ENCODE measurements at places on chromosomes 16 and 17.

DNA sequence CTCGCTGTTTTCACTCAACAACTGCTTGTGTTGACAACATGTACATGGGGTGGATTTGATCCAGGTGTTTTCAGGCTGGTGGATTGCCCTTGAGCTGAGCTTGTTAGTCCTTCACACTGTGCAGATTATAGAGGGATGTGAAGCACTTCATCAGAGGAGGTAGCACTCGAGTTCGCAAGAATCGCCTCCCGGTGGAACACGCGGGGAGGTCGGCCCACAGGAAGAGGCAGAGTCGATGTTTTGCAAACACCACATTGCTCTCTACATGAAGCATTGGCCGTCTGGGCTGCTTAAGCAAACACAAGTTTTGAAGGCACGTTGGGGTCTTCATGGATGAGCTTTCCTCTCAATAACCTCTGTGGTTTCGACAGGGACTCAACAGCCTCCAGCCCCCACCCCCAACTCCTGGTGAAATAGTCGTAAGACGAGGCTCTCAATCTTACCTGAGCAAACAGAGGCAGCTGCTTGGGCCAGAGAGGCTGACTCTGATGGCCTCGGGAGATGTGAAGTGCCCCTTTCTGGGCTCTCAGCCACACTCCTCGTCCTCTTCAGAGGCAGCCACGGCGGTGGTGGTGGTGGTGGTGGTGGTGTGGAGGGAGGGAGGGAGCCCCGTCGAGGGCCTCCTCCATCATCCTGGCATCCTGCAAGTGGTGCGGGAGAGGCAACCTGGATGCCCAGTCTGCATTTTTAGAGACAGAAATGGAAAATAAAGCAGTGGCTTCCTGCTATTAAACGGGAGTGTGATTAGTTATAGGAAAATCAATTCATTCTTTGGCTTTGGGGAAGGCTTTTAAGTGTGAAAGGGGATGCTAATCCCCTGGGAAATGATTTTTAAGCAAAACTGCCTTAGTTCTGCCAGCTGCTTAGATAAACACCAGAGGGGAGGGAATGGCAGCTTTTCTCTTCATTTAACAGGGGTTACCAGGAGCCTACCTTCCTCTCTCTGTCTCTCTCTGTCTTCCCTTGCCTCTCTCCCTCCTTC, 552.5 kb upstream of the EEF2KMT start:
- DNase-seq, result no peak

DNA sequence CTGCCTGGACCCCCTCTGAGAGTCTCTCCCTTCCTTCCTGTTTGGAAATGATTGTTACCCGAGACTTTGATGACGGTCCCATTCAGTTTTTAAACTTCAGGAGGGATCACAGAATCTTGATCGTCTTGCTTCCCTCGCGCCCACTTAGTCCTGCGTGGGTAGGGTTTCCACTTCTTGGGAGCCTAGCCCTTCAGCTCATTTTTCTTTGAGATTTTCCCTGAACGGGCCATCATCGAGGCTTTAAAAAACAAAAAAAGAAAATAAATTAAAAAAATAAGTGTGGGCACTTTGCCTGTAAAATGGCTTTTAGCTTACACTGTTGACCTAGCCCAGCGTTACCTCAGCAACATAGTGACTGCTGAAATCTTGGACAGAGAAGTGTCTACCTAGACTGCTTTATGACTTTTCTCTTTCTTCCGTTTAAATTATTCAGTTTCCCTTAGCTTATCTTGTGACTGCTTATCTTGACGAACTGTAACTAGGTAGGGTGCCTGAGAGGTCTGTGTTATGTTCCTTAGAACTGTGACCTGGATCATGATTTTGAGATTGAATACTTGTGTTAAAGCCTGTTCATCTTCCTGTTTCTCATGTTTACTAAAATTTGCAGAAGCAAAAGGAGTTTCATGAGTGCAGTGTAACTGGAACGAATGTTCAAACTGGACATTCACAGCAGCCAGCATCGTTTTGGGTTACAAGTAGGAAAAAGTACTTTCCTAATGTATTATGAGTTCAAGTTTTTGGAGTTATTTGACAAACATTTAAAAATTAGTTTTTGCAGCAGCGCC, 874 bp downstream of the WWP2 start:
- DNase-seq, result peak; percentile 27

GRCh38 chr16:4944333-4945281, 7.7 kb upstream of the PPL start:
- DNase-seq, result peak; percentile 96

GRCh38 chr17:15291674-15292361, 26.7 kb upstream of the PMP22 start:
- DNase-seq, result peak; percentile 31

- DNase-seq, result no peak
These were observed 470 bp upstream of the GGT6 start for GRCh38 chr17:4560837-4561256.

GRCh38 chr16:10387188-10387617, 1.3 kb downstream of the ATF7IP2 start:
- no peak for DNase-seq

- no peak for DNase-seq
These were observed 3.8 kb downstream of the MARF1 start for GRCh38 chr16:15639061-15639568.

DNA sequence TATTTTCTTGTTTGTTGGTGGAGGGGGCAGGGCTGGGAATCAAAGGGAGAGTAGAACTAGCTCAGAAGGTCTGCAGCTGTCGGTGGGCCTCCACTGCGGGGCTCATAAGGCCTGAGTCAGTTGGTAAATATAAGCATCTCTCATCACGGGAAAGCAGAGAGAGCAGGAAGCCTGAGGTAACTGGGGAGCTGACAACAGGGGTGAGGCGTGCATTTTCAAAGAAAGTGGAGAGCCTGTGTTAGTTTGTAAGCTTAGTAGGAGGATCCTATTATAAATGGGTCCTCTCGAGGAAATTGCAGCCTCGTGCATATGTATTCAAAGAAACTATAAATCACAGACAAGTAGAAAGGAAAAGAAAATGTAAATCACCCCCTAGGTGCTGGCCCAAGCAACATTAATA, 221.0 kb upstream of the CDH13 start:
- no peak for DNase-seq

GRCh38 chr16:21708533-21709115, 44.9 kb downstream of the OTOA start:
- DNase-seq, result peak; percentile 81

- DNase-seq, result peak; percentile 75
These were observed 71.3 kb downstream of the SOX9 start for GRCh38 chr17:72191921-72192799.

- no peak for DNase-seq
These were observed 36.5 kb downstream of the DHX38 start for GRCh38 chr16:72129976-72130656.

DNA sequence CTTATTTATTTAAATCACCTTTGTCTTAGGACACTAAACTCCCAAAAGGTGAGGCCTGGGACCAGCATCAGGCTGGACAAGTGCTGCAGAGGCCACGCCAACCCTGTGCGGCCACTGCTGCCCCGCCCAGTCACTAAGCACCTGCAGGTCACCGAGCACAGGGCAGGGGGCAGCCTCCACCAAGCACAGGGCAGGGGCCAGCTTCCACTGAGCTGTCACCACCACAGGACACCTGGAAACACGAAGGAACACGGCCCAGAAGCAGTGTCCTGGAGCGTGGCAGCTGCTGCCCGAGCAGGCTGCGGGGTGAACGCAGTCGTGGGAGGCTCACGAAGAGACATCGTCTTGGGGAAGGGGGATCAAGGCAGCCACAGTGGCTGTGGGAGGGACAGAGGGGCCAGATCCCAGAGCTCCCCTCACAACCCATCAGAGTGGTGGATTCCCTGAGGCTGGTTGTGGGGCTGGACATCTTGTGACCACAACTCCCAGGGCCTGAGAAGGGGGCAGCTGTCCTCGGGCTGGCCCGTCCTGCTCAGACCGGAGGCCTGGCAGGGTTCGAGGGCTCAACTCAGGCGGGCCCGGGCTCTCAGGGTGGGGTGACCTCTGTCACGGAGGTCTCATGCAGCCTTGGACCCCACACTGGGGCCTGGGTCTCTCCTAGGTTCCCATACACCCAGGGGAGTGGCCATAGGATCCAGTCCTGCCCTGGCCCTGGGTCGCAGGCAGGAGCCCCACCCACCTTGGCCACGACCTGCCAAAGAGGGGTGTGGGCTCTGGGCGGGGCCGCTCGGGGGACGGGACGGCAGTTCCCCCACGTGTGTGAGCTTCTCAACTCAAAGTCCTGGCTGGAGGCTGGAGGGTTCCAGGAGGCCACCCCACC, 18.7 kb downstream of the RAB40B start:
- DNase-seq, result no peak

DNA sequence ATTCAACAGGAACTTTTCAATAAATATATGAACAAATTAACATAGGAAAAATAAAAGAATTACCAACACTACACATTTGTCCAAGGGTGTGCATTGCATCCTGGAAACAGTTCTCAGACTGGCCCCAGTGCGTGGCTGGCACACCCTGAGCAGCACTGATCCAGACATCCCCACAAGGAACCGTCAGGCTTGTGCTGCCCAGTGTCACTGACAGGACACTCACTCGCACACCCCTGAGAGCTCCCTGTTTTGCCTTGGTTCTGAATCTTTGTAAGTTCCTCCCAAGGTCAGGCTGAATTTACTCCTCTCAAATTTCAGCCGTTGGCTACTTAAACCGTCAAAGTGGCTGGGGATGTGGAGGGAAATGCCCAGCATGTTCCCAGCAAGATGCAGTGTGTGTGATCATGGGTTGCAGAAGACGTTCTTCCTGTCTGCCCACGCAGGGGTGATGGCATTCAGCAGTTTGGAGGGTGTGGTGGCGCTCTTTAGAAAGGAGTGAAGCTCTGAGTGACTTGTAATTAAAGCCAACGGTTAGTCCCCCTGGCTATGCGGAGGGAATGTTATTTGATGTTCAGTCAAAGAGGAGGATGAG, 1.7 kb downstream of the MT2A start:
- DNase-seq, result peak; percentile 67

- peak; percentile 55 for DNase-seq
These were observed 137.9 kb downstream of the CDH11 start for GRCh38 chr16:64983963-64984362.

GRCh38 chr17:1083451-1084187, 86.7 kb downstream of the TIMM22 start:
- DNase-seq, result no peak

Measured in GM03348 (cell line).